Adrenal gland (tissue), 19 donors: ENCODE measurements at places on chromosomes 6 and 20.

DNA sequence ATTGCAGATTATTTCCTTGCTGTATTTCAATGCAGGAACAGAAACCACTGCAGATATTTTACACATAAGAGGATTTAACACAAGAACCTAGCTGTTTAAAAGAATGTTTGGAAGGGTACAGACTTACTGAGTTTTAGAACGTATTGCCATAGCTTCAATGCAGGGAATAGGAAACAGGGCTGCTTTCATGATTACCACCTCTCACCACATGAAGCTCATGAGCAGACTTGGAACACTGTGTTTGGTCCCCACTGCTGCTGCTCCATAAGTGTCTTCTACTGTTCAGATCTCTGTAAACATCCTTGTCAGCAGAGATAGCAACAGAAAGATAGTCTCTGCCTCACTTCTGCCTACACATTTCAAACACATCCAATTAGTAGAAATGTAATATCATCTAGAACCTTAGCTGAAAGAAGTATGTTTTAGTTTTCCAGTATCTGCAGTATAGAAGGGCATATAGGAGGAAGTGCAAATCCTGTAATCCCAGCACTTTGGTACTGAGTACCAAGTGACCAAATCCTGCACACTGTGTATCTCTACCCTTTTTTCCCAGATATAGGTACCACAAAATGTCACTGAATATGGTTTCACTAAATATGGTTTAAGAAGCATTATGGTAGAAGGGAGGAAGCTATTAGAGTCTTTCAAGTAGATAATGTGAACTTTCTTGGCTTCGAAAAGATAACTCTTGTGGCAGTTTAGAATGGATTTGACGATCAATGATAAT, 51.9 kb downstream of the STXBP5 start:
- no peak for DNase-seq

DNA sequence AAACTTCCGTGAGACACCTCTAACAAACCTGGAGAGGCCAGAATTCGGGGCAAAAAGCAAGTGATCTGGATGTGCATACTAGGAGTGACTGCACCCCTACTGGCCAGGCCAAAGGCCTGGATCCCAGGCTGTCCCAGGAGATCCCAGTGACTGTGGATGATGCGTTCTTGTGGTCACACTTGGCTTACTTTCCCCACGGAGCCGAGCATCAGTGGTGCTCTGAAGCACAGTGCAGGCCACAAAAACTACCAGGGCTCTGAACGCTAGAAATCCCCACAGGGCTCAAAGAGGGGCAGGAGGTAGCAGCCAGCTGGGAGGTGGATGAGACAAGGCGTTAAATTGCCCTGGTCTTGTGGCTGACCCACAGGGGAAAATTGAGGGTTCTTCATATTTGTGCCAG, 7.1 kb downstream of the TRIM26 start:
- no peak for DNase-seq

GRCh38 chr6:3391902-3392458, 64.9 kb downstream of the SLC22A23 start:
- DNase-seq, result no peak

DNA sequence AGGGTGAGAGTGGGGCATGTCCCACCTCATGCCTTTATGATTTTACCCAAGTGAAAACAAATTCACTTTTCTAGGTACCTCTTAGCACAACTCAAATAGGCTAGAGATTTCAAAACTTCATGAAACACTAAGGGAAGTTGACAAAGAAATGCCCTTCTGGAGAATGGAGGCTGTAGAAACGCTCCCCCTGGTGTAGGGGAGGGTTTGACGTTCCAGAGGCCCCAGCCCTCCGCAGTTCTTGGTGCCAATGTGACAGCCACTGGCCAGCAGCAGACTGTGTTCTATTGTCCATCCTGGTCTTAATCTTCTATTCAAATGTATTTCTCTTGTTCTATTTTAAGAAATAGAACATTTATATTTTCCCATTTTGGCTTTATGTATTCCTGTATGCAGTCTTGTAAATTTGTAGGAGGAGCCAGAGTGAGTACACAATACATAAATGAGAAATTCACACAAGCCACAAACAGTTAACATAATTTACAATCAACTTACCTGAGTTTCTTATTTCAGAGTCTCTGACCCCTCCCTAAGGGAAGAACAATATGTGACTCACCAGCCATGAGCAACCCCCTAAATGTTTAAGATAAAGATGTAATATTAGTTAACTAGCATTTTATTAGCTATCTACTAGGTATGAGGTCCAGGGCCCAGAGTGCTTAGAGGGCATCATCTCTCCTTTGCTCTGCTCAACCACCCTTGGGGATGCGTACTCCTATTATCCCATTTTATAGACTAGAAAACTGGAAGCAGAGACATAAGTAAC, 8.8 kb upstream of the MUC21 start:
- no peak for DNase-seq

DNA sequence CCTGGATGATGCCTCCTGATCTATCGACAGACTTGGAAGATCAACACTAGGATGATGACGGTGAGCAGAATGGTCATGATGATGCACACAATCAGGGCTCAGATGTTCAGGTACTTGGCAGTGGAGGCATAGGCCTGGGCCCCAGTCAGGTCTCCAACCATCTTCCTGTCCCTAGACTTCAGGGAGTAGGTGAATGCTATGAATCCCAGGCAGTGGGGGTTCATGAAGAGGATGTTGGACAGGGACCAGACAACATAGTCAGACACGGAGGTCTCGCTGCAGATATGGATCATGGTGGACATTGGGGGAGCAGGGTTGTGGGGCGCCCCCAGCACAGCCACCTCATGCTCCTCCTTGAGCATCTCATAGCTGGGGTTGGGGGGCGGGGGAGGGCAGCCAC, 27.5 kb downstream of the HLA-F start:
- DNase-seq, result peak; percentile 44
